ENCODE measurements at places on chromosomes 4 and X.

DNA sequence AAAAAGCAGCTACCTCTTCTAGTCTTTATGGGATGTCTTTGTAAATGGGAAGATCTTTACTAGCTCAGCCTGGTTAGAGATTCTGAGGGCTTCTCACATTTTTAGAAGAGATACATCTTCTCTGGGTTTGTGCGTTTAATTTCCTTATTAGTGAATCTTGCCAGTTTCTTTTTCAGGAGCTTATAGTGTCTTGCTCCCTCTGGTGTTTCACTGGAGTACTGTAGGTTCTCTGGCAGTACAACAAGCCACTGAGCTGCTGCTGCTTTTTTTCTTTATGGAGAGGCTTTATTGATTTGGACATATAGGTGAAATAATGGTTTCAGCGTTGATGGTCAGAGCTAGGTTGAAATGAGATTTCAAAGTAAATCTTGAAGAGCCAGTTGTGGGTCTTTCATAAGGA lies 82.9 kb downstream of the LAS1L start:
- H3K27ac ChIP-seq, result no peak overlapping the region
- no peak for DNase-seq
- H3K4me1 ChIP-seq, result no peaks in the 10 kb centered on the region
- H3K27me3 ChIP-seq, result no peaks in the 10 kb centered on the region
- H3K36me3 ChIP-seq, result no peaks in the 10 kb centered on the region
- no peak overlapping the region for H3K4me3 ChIP-seq

DNA sequence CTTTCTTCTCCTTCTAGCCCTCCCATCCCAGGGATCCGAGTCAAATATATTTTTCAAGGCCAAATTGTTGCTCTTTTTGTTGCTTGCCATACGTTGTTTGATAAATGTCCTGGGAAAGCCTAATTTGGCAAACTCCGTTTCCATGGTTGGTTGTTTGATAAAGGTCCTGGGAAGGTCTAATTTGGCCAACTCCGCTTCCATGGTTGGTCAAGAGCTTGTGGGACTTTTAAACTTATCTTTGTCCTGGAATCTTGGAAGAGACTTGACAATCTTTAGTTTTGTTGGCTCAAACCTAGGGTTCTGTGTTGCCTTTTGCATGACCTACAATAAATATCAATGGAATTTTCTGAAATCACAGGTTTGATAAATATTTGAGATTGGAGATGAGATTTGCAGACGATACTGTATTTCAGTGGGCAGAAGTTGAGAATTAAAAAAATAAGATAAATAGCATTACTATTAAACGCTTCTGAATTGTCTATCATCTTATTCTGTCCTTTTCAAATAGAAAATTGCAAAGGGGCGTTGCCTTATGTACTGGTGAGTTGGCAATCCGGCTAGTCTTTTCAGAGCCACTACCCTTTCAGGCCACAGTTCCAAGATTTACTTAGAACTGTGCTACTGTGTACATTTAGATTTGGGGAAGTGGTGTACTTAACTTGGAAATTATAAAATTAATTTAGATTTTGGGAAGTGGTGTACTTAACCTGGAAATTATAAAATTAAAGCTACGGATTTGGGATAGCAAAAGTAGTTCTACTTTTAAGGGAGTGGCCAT lies 804 bp downstream of the OSTC start:
- H3K4me3 ChIP-seq, result peak overlapping the region; percentile 95
- H3K4me1 ChIP-seq, result no peaks in the 10 kb centered on the region
- H3K27ac ChIP-seq, result peak overlapping the region; percentile 81
- peaks cover 4% of the 10 kb centered on the region for H3K36me3 ChIP-seq
- no peaks in the 10 kb centered on the region for H3K27me3 ChIP-seq

DNA sequence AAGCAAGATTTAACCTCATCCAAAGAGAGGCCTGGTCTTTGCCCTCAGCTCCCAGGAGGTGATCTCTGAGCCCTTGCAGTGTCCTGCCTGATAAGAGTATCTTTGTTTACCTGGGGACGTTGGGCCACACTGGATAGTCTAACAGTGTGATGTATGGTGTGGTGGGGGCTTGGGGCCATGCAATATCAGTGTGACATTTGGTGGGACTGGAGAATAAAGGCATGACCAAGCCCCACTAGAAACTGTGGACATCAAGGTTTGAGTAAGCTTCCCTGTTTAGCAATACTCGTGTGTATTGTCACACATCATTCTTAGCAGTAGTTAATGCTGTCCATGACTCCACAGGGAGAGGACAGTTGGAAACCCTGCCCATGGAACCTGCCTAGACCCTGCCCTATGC lies 34.4 kb downstream of the BBS12 start:
- no peaks in the 10 kb centered on the region for H3K36me3 ChIP-seq
- DNase-seq, result no peak
- H3K27me3 ChIP-seq, result no peaks in the 10 kb centered on the region

- H3K36me3 ChIP-seq, result no peaks in the 10 kb centered on the region
- no peaks in the 10 kb centered on the region for H3K4me1 ChIP-seq
- no peak for DNase-seq
- H3K4me3 ChIP-seq, result no peak overlapping the region
These were observed 136.1 kb upstream of the WDFY3 start for GRCh38 chr4:85102606-85103005.

- H3K27me3 ChIP-seq, result no peaks in the 10 kb centered on the region
- no peaks in the 10 kb centered on the region for H3K4me1 ChIP-seq
- no peaks in the 10 kb centered on the region for H3K36me3 ChIP-seq
These were observed 167.7 kb downstream of the MGST2 start for GRCh38 chr4:139833151-139833910.

GRCh38 chr4:105569057-105569865 lies 16.8 kb downstream of the ARHGEF38 start:
- no peaks in the 10 kb centered on the region for H3K27me3 ChIP-seq
- H3K36me3 ChIP-seq, result no peaks in the 10 kb centered on the region
- DNase-seq, result no peak
- no peak overlapping the region for H3K4me3 ChIP-seq
- H3K27ac ChIP-seq, result no peak overlapping the region

All from ascending aorta (tissue), 2 donors.